ENCODE measurements at places on chromosomes 4 and X. TPM values are rescaled to one million over a fixed set of nuclear protein-coding genes. Genes with fewer than 3 reads are reported as not detected.
A peak's percentile ranks its signal among the peaks of the same experiment; 100 is the strongest.

MSANTD1 gene
- 0.62 TPM for total RNA-seq

HSFX1 gene
- total RNA-seq: 0.58 TPM

PPID gene
- 62.9 TPM for total RNA-seq

YY2 gene
- 1.4 TPM for total RNA-seq

DNA sequence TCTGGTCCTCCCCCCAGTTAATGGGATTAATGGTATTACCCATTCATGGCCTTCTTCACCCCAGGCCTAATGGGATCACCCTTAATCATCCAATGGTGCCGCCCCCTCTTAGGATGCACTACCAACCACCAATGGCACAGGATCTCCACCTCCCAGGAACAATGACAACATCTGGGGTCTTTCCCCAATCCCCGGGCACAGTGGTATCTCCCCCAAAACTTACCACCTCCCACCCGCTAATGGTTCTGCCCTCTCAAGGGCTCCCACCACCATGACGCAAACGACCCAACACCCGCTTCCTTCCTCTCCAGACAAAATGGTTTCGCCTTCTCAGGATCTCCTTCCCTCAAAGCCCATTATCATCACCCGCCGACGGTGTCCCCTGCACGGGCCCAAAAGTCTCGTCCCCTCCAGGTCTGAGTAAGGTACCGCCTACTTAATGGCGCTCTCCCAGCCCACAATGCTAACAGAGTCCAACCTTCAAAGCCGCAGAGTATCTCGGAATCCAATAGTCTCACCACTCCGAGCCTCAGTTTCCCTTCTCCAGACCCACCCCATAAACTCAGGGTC is 458 bp downstream of the GRIPAP1 start:
- peak; percentile 82 for DNase-seq

- DNase-seq: no peak
Observed at GRCh38 chr4:187478292-187479140, 517.1 kb upstream of the ZFP42 start.

- no peak for DNase-seq
Observed at GRCh38 chrX:44062840-44063239, 89.7 kb upstream of the NDP start.

Measured in activated CD4-positive, alpha-beta T cell treated with anti-CD3 and anti-CD28 coated beads, Interleukin-2, amount 10 ng/mL, durations not matched to agents 24 days and 14 days (primary cell).